ENCODE measurements at places on chromosomes 4 and X.

DNA sequence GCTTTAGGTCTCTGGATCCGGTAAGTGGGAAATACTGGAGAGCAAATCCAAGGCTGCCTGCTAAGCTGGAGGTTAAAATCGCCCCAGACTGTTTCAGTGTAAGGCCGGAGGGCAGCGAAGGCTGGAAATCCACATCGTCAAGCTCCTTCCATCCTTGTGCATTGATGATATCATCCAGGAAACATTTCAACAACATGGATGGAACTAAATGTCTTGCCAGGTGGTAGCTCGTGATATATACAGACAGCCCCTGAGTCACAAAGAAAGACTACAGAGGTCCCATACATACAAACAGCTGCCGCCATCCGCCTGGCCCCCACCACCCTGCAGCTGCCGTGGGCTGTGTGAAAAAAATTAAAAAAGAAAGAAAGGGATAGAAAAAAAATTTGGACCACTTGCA lies 148.9 kb upstream of the RBPJ start:
- DNase-seq, result no peak

GRCh38 chr4:79547851-79548250 lies 139.8 kb upstream of the GK2 start:
- DNase-seq, result no peak

GRCh38 chr4:162645381-162645780 lies 481.6 kb upstream of the FSTL5 start:
- no peak for DNase-seq

DNA sequence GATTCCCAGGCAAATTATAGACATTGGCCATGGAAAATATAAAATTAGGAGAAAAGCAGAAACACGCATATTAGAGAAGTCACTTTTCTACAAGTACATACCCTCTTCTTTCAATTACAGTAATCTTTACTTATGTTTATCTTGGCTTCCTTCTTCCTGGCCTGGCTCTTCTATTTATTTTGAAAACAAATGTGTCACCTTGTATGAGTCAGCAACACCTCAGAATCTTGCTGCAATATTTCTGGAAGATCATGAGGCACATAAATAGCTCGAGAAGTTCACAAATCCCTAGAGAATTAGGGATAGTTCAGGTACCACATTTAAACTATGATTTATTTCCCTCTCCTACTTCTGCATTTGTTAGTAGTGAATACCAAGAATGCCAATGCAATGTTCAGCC lies 124.6 kb downstream of the ANOS1 start:
- no peak for DNase-seq

- DNase-seq, result no peak
Measured at GRCh38 chrX:259692-260355, 21.4 kb upstream of the PLCXD1 start.

GRCh38 chrX:155086202-155086840 lies 15.0 kb downstream of the BRCC3 start:
- DNase-seq, result no peak

DNA sequence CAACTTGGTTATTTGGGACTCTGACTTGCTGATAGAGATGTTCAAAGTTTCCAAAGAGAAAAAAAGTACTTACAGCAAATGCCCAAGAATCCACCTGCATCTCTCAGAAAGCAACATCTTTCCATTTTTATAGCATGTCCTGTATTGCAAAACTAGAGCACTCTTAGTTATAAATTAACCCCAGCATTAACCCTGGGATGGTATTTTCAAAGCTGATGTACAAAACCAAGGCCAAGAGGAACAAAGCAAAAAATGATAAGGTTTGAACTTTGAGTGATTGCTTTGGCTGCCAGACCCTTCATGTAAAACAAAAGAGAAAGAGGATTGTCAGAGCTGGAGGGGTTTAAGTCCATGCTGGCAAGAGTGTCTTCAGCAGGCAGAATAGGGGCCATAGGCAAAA lies at the start of gene SERPINA7:
Gene SERPINA7, minus strand, starts transcription at position 103 of the 400 bp plus-strand sequence. CDS start 1,669 bp downstream, outside the sequence.
- no peak for DNase-seq

DNA sequence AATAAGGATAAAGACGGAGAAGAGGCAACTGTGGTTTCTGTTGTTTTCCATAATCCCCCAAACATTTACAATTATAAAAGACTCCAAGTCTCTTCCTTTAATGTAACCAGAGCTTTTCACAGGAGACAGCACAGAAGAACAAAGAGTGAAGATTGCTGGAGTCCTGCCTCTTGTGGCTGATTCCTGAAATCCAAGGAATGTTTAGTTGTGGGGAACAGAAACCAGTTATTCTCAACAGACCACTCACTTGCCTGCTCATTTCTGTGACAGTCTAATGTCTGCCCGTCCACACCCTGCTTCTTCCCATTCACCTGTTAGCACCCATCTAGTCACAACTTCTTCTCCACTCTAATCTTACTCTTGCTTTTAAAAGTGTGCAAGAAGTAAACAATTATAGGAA lies 12.1 kb downstream of the TEX13B start:
- no peak for DNase-seq

- no peak for DNase-seq
Measured at GRCh38 chrX:95893636-95894035, 791.0 kb upstream of the DIAPH2 start.

DNA sequence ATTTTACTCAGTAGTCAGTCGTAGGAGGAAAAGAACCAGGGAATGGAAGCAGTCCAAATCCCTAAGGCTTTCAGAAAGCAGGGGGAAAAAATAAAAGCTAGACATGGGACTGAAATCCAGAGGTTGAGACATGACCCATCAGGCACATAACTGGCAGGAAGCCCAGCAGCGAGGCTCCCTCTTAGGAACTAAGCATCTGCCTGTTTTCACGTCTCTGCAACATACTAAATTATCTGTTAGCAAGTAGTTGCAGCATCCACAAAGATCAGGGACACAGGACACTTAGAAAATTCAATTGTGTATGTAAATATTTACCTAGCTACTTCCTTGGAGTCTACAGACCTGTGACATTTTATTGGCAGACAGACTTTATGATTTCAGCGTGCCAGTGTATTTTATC lies 118.0 kb upstream of the EDNRA start:
- no peak for DNase-seq

GRCh38 chr4:24560868-24561368 lies 23.4 kb downstream of the DHX15 start:
- DNase-seq, result no peak

GRCh38 chrX:139762400-139763183 lies 54.6 kb upstream of the MCF2 start:
- DNase-seq, result no peak

DNA sequence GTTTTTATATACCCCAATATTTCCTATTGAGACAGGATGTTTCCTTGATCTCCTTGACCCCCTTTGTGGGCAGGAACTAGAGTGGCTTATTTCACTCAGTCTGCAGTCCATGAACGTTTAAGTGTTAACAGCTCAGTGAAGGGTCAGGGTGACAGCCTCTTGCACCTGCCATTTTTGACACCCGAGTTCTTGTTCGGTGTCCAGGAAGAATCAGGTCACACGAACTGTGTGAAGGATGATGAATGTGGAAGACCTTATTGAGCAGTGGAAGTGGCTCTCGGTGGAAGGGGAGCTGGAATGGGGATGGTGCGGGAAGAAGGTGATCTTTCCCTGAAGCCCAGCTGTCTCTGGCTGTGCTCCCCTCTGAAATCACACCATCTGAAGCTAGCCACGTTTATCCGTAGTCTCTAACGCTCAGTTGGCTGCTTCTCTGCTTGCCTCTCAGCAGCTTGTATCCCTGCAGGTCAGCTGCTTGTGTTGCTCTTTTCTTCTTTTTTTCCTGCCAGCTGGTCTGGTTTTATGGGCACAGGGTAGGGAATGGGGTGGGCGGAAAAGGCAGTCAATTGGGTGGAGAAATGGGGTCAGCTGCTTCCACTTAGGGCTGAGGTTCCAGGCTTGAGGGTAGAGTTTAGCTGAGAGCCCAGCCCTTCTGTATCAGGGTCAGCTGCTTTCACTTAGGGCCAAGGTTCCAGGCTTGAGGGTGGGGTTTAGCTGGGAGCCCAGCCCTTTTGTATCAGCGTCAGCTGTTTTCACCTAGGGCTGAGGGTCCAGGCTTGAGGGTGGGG lies 29.0 kb upstream of the CCNG2 start:
- no peak for DNase-seq

GRCh38 chr4:7677799-7678301 lies 243.1 kb upstream of the PSAPL1 start:
- no peak for DNase-seq

GRCh38 chr4:73952352-73952751 lies 29.5 kb downstream of the PF4 start:
- no peak for DNase-seq

DNA sequence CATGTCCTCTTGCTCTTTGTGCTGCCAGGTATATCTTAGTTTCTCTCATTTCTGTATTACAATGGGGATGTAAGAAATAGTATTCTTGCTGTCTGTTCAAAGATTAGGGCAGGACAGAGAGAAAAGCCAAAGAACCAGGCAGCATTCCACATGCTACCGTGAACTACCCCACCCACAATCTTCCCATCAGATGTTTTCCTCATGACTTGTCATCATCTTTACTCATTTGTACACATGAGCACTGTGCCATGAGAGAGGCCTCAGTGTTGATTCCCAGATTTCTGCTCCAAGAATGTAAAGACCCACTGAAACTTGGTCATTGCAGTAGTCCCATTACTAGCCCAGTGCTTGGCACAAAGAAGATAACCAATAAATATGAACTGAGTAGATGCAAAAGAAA lies 354.6 kb upstream of the RASGEF1B start:
- DNase-seq, result no peak

DNA sequence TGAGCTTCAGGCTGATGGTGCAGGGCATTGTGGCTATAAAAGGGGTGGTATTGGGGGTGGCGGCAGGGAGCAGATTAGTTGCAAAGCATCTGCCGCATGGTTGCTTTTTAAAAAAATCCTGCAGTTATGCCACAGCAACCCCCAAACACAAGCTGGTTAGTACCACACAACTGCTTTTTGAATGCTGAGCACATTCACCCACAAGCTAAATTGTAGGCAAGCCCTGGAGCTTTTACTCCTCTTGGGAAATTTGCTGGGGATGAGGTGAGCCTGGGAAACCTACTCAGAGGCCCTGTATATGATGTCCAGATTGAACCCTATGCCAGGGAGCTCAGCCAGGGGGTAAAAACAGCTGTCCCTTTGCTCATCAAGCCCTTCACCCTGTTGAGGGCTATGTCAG lies 33.8 kb upstream of the TRIM2 start:
- no peak for DNase-seq

GRCh38 chrX:8345473-8345872 lies 119.2 kb upstream of the VCX3B start:
- no peak for DNase-seq

- DNase-seq, result no peak
Measured at GRCh38 chr4:79413886-79414285, 5.9 kb upstream of the GK2 start.

- no peak for DNase-seq
Measured at GRCh38 chr4:25301471-25301870, 11.1 kb upstream of the ZCCHC4 start.

DNA sequence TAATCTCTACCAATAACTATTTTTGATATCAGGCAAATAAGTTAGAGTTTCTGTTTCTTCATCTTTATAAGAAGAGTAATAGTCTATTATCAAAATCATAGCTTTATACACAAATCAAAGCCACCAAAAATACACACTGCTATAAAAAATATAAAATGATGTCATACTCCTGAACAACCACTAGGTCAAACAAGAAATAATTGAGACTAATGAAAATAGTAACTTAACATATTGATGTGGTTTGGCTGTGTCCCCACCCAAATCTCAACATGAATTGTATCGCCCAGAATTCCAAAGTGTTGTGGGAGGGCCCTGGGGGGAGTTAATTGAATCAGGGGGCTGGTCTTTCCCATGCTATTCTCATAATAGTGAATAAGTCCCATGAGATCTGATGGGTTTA lies 2277.5 kb downstream of the ARAP2 start:
- DNase-seq, result no peak

GRCh38 chr4:77147079-77147782 lies 9.8 kb upstream of the CCNG2 start:
- no peak for DNase-seq

GRCh38 chr4:84669201-84669600 lies 86.3 kb downstream of the CDS1 start:
- DNase-seq, result no peak

GRCh38 chr4:75248770-75249407 lies 265.3 kb downstream of the RCHY1 start:
- DNase-seq, result no peak

DNA sequence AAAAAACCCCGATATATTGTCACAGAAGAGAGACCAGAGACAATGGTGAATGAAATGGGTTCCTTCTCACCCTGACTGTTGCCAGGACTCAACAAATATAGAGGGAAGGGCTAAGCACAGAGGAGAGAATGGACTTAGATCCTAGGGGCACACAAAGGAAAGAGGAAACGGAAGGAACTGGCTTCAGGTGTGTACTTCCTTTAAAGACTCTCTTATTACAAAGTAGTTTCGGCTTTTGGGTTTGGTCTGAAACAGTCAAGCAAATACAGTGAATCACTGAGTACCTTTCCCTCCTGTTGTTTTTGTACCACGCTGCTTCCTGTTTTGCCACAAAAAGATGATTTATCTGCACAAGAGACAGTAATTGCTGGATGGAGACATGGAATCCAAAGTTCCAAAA lies 46.1 kb upstream of the S100G start:
- no peak for DNase-seq

DNA sequence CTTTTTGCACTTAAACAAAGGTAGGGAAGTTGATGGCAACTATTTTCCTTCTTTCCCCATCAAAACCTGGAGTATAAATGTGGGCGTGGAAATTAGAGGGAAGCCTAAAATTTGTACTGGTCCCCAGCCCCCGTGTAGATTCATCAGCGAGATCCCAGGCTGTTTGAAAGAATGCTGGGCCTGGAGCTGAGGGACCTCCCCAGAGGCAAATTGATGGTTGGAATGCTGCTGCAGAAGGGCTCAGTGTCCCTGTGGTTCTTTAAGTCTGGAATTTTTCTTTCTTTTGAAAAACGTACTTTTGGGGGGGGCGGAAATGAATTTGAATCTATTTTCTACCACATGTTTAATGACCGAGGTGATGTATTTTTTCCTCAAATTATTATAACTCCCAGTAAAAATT lies 197.2 kb downstream of the CBR4 start:
- no peak for DNase-seq

GRCh38 chr4:39814403-39815185 lies 116.7 kb downstream of the UBE2K start:
- DNase-seq, result no peak

DNA sequence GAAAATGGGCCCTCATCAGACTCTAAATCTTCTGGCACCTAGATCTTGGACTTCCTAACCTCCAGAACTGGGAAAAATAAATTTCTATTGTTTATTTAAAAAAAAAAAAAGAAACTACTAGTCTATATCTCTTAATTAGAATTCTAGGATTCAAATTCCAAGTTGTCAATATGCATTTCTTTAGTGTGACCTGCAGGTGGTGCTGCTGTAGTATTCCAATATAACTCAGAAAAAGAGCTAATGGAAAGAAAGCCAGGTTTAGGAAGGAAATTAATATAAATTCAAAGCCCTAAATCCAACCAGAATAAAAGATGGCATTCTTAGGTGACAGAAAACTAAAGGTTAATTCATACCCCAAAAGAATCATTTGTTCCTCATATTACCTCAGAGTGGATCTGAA lies 80.0 kb upstream of the NALF2 start:
- no peak for DNase-seq

DNA sequence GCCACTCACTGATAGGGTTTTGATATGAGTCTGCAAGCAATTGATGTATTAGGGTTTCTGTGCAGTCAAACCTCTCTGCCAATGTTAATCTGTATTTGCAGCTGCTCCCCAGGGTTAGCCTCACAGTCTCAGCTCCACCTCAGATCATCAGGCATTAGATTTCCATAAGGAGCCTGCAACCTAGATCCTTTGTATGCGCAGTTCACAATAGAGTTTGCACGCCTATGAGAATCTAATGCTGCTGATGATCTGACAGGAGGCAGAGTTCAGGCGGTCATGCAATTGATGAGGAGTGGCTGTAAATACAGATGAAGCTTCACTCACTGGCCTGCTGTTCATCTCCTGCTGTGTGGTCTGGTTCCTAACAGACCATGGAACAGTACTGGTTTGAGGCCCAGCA lies 280.6 kb downstream of the PAPSS1 start:
- no peak for DNase-seq

Measured in stimulated activated CD8-positive, alpha-beta memory T cell treated with anti-CD3 and anti-CD28 coated beads, Interleukin-7, amount 100 ng/mL, for 1 hour (primary cell).